Muscle of back (tissue), 13 donors: ENCODE measurements at places on chromosomes 11 and 22. TPM values are rescaled to one million over a fixed set of nuclear protein-coding genes. Genes with fewer than 3 reads are reported as not detected.

C11orf87 gene
- polyA plus RNA-seq, result 0.34 TPM

TST gene
- 11.3 TPM for polyA plus RNA-seq

MS4A15 gene
- polyA plus RNA-seq, result not detected

PRG3 gene
- 0.33 TPM for polyA plus RNA-seq

IGF2 gene
- 3,934 TPM for polyA plus RNA-seq

OR2AT4 gene
- 0.10 TPM for polyA plus RNA-seq

SCARF2 gene
- polyA plus RNA-seq, result 12.4 TPM

MALAT1 gene
- 169 TPM for polyA plus RNA-seq

VWA5A gene
- 100 TPM for polyA plus RNA-seq

TMA7B gene
- not detected for polyA plus RNA-seq

DUSP8 gene
- 13.0 TPM for polyA plus RNA-seq

VWCE gene
- 5.3 TPM for polyA plus RNA-seq

LYVE1 gene
- polyA plus RNA-seq, result 89.2 TPM

ADM2 gene
- 0.28 TPM for polyA plus RNA-seq

CD44 gene
- 163 TPM for polyA plus RNA-seq

IGLL1 gene
- polyA plus RNA-seq, result 0.95 TPM

OR5L1 gene
- not detected for polyA plus RNA-seq

IL18 gene
- polyA plus RNA-seq, result 1.1 TPM

MMP1 gene
- 0.43 TPM for polyA plus RNA-seq

CCDC87 gene
- polyA plus RNA-seq, result not detected

EFCAB6 gene
- polyA plus RNA-seq, result 0.91 TPM

ISX gene
- not detected for polyA plus RNA-seq

TCP11L1 gene
- 11.7 TPM for polyA plus RNA-seq

TRMU gene
- polyA plus RNA-seq, result 26.7 TPM

SSTR3 gene
- not detected for polyA plus RNA-seq

HARBI1 gene
- 2.9 TPM for polyA plus RNA-seq

C11orf21 gene
- polyA plus RNA-seq, result 6.0 TPM

TREH gene
- polyA plus RNA-seq, result 0.30 TPM

FGF19 gene
- polyA plus RNA-seq, result 0.65 TPM

SLC25A45 gene
- polyA plus RNA-seq, result 5.9 TPM

DRAP1 gene
- polyA plus RNA-seq, result 61.7 TPM

OR56A1 gene
- not detected for polyA plus RNA-seq

HTR3A gene
- not detected for polyA plus RNA-seq

MMP27 gene
- not detected for polyA plus RNA-seq

MRGPRF gene
- polyA plus RNA-seq, result 16.7 TPM

OR2AG2 gene
- not detected for polyA plus RNA-seq

HEPHL1 gene
- not detected for polyA plus RNA-seq

CHST1 gene
- 17.9 TPM for polyA plus RNA-seq

GLYATL1 gene
- 0.84 TPM for polyA plus RNA-seq
